ENCODE measurements at places on chromosomes 16 and 17. TPM values are rescaled to one million over a fixed set of nuclear protein-coding genes. Genes with fewer than 3 reads are reported as not detected.

DNA sequence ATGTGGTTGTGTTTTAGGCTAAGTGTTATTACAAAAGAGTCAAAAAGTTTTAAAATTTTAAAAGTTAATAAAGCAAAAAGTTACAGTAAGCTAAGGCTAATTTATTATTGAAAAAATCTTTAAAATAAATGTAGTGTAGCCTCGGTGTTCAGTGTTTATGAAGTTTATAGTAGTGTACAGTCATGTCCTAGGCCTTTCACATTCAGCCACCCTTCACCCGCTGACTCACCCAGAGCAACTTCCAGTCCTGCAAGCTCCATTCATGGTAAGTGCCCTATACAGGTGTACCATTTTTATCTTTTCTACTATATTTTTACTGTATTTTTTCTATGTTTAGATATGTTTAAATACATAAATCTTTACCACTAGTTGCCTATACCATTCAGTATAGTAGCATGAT, 98.5 kb upstream of the RPRML start:
- DNase-seq: no peak

- DNase-seq: no peak
These were observed 49.6 kb downstream of the PSMD12 start for GRCh38 chr17:67316781-67317180.

DNA sequence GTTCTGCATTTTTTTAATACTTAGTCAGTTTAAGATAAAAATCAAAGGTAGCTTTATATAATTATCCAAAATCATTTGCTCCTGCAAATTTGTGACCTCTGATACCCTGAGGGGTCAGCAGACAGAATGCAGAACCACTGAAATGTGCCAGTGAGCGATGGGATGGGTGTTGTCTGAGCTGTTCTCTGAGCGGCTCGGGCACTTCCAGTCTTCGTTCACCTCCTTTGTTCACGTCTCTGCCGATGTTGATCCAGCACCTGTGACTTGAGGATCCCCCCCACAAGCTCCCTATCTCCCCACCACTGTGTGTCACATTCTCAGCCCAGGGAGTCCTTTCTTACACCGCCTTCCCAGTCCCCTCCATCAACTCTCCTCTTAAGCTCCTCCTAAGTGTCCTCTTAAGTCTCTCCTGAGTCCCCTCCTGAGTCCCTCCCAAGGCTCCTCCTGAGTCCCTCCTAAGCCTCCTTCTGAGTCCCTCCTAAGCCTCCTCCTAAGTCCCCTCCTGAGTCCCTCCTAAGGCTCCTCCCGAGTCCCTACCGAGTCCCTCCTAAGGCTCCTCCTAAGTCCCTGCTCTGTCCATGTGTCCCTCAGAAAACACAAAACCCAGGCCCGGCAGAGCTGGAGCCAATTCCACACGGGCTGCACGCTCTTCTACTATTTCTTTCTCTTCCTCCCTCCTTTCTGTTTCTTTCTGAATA, 47.5 kb downstream of the RNF213 start:
- DNase-seq: no peak

GRCh38 chr16:53950677-53951076, 246.7 kb downstream of the FTO start:
- DNase-seq: no peak

HSD17B2 gene
- total RNA-seq: not detected

Measured in Right ventricle myocardium inferior (tissue), 1 donor.